Osteocyte (in vitro differentiated cells): ENCODE measurements at places on chromosomes 1 and 21. TPM values are rescaled to one million over a fixed set of nuclear protein-coding genes. Genes with fewer than 3 reads are reported as not detected.

- no peak for DNase-seq
- H3K4me3 ChIP-seq, result no peak overlapping the region
- H3K4me1 ChIP-seq, result peaks cover 15% of the 10 kb centered on the region
- H3K36me3 ChIP-seq, result peaks cover 1% of the 10 kb centered on the region
- no peak overlapping the region for H3K27ac ChIP-seq
Measured at GRCh38 chr1:204094313-204094729, 21.4 kb downstream of the SOX13 start.

DNA sequence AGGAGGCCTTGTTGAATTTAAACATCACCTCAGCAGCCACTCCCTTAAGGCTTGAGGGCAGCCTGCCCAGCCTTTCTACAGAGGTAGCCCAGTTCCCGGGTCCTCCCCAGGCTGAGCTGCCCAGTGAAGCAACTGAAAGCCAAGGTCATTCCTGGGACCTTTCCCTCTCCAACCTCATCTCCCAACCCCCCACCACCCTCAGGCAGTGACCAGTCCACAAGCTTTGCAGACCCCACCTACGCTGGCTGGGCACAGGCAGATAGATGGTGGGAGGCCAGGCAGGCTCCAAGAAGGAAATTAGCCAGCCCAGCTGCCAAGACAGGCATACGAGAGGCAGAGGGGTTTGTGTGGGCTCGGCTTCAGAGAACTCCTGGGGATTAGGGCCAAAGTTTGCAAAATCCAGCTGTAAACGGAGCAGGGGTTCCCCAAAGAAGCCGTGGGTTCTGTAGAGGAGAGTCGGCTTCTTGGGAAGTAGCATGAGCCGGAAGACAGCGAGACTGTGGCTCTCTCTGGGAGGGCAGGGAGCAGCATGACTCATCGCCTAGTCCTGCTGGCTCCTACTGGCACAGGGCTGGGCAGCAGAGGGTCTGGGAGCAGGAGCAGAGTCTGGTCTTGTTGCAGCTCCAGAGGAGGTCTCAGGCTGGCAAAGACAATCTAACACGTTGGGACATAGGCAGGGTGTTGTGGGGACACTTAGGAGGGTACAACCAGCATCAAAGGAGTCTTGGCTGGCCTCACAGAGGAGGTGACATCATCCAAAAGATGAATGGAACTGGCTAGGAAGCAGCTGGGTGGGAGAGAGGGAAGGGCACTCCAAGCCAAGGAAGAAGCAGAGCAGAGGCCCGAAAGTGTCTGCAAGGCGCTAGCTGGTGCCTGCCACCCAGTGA is 2.8 kb upstream of the ZC3H12A start:
- peak overlapping the region; percentile 99 for H3K27ac ChIP-seq
- no peaks in the 10 kb centered on the region for H3K36me3 ChIP-seq
- peaks cover 63% of the 10 kb centered on the region for H3K4me1 ChIP-seq
- H3K4me3 ChIP-seq, result peak overlapping the region; percentile 73
- peak; percentile 92 for DNase-seq

DNA sequence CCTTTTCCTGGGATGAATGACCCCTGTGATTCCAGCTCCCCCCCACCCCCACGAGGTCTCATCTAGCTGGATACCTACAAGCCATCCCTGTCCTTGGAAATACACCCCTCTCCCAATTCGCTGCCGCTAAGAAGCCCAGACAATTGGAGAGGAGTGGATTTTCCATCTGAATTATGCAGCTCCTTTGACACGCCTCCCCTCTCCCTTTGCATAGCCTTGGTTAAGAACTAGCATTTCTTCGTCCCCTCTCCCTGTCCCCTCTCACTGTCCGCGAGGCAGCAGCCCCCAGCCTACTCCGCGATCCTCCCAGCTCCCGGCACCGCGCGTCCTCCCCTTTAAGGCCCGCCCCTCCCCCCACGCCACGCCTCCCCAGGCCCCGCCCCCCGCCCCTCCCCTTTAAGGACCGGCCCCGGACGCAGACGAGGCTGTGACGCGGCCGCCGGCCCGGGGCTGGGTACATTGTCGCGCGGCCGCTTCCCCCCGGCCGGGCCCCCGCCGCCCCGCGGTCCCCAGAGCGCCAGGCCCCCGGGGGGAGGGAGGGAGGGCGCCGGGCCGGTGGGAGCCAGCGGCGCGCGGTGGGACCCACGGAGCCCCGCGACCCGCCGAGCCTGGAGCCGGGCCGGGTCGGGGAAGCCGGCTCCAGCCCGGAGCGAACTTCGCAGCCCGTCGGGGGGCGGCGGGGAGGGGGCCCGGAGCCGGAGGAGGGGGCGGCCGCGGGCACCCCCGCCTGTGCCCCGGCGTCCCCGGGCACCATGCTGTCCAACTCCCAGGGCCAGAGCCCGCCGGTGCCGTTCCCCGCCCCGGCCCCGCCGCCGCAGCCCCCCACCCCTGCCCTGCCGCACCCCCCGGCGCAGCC is at the start of gene MAPKAPK2:
Gene MAPKAPK2, plus strand, starts transcription at position 428 of the 856 bp plus-strand sequence. Its CDS starts 325 bp downstream, at position 753.
- H3K27me3 ChIP-seq, result peaks cover 33% of the 10 kb centered on the region
- H3K4me3 ChIP-seq, result peak within 1 kb of the TSS; percentile 95
- peaks cover 35% of the 10 kb centered on the region for H3K4me1 ChIP-seq
- H3K27ac ChIP-seq, result peak within 1 kb of the TSS; percentile 93
- DNase-seq, result peak; percentile 87

DNA sequence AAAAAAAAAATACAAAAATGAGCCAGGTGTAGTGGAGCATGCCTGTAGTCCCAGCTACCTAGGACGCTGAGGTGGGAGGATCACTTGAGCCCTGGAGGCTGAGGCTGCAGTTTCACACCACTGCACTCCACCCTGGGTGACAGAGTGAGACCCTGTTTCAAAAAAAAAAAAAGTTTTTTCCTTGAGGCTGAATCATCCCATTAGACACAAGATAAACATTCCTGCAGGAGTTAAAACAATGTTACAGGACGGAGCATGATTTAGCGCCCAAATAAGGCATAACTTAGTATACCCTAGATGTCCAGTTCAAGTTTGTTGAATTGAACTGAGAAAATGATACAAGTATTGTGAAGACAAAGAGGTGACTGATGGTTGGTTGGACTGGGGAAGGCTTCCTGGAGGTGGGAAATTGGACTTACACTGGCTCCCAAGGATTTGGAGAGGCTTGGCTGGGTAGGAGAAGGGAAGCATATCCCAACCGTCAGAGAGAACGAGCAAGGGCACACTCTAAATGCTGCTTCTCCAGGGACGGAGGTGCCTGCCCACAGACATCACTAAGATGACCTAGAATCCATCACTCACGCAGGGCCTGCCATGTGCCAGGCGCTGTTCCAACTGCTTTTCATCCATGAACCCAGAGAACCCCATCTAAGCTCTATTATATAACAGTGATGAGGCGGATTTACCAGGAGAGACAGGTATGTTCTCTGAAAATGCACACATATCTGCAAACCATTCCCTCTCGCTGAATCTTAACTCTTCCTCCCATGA is 610.6 kb downstream of the KIF26B start:
- H3K36me3 ChIP-seq, result peaks cover 8% of the 10 kb centered on the region
- H3K4me1 ChIP-seq, result peaks cover 27% of the 10 kb centered on the region
- no peak for DNase-seq

DNA sequence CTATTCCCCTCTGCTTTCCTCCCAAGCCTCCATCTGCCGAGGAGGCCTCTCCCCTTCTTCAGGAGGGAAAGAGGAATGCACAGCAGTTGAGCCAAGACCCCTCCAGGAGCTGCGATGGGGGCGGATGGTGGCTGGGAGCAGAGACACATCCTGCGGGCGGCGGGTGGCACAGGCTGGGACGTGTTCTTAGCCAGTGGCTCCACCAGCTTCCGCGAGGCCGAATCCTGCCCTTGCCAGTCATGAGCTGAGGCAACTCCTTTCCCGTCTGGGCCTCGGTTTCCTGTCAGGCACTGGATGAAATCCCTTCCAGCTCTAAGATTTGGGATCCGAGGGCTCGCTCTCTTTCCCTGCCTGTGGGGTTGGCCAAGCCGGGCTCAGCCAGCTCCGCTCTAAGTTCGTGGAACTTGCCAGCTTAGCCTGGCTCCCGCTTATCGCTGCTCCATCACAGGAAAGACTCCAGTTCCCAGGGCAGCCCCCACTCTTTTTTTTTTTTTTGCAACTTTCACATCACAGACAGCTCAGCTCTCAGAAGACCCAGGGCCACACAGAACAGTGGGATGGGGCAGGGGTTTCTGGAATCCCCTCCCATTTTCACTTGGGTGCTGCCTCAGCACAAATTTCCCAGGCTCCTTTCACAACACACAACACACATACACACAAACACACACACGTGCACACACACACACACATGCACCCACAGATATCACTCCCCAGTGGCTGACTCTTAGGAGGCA is 506 bp downstream of the MYOM3 start:
- peaks cover 3% of the 10 kb centered on the region for H3K27me3 ChIP-seq
- peaks cover 31% of the 10 kb centered on the region for H3K4me1 ChIP-seq
- no peak for DNase-seq
- no peak overlapping the region for H3K27ac ChIP-seq
- no peak overlapping the region for H3K4me3 ChIP-seq

- no peaks in the 10 kb centered on the region for H3K36me3 ChIP-seq
- H3K4me3 ChIP-seq, result no peak overlapping the region
- DNase-seq, result no peak
- H3K27me3 ChIP-seq, result peaks cover 34% of the 10 kb centered on the region
Measured at GRCh38 chr1:59892841-59893811, 33.4 kb downstream of the CYP2J2 start.

Gene SYNC
- total RNA-seq, result 23.0 and 24.6 TPM in 2 replicates
